HT1080 (cell line): ENCODE measurements at places on chromosomes 2 and 18. TPM values are rescaled to one million over a fixed set of nuclear protein-coding genes. Genes with fewer than 3 reads are reported as not detected.

The AMER3 gene
- total RNA-seq, result not detected in 2 replicates

The LINC00305 gene
- total RNA-seq, result not detected in 2 replicates

The CDH19 gene
- total RNA-seq, result not detected in 2 replicates

The REG1B gene
- not detected in 2 replicates for total RNA-seq

The FBXO36 gene
- total RNA-seq, result 0.42 and 0.43 TPM in 2 replicates

The ANKRD44 gene
- total RNA-seq, result 10.4 and 16.0 TPM in 2 replicates

The LOXHD1 gene
- not detected in 2 replicates for total RNA-seq
